ENCODE measurements at places on chromosomes 13 and 19. TPM values are rescaled to one million over a fixed set of nuclear protein-coding genes. Genes with fewer than 3 reads are reported as not detected.

The MED16 gene
- total RNA-seq = 15.6 TPM

The GPATCH1 gene
- 14.9 TPM for total RNA-seq

The CAMSAP3 gene
- total RNA-seq = 4.6 TPM

The SGCG gene
- not detected for total RNA-seq

The CNN2 gene
- 59.4 TPM for total RNA-seq

The ZNF787 gene
- total RNA-seq = 45.8 TPM

The NOVA2 gene
- 0.12 TPM for total RNA-seq

The ZNF493 gene
- total RNA-seq = not detected

The SMG9 gene
- total RNA-seq = 70.2 TPM

The USHBP1 gene
- total RNA-seq = not detected

The ZSCAN5A gene
- 9.4 TPM for total RNA-seq

The RGL3 gene
- total RNA-seq = 1.3 TPM

The RINL gene
- total RNA-seq = 2.6 TPM

The C3 gene
- 41.5 TPM for total RNA-seq

The KIRREL2 gene
- total RNA-seq = 0.50 TPM

The CEACAM8 gene
- not detected for total RNA-seq

The SBSN gene
- 3.7 TPM for total RNA-seq

The UPK1A gene
- 0.97 TPM for total RNA-seq

The CRX gene
- total RNA-seq = not detected

The CAPN12 gene
- total RNA-seq = 7.1 TPM

The PNMA8B gene
- not detected for total RNA-seq

The LILRA1 gene
- not detected for total RNA-seq

The ZNF44 gene
- total RNA-seq = 0.66 TPM

The GJA3 gene
- 0.91 TPM for total RNA-seq

The PHLDB3 gene
- total RNA-seq = 11.3 TPM

The GNG8 gene
- total RNA-seq = not detected

The ZNF878 gene
- total RNA-seq = not detected

The NLRP4 gene
- not detected for total RNA-seq

The TMEM161A gene
- 29.3 TPM for total RNA-seq

The SLITRK1 gene
- not detected for total RNA-seq

The IGFL4 gene
- 0.37 TPM for total RNA-seq

The ZNF699 gene
- 0.36 TPM for total RNA-seq

The LHB gene
- not detected for total RNA-seq

The NECTIN2 gene
- 76.8 TPM for total RNA-seq

The OR4F17 gene
- not detected for total RNA-seq

The ZIK1 gene
- total RNA-seq = not detected

The FXYD1 gene
- total RNA-seq = 0.47 TPM

The OR7A10 gene
- not detected for total RNA-seq

The MUC16 gene
- 0.08 TPM for total RNA-seq

The KDM4B gene
- 6.1 TPM for total RNA-seq

The CDX2 gene
- 1.5 TPM for total RNA-seq

The KIR3DL2 gene
- total RNA-seq = not detected

The ZNF534 gene
- not detected for total RNA-seq

The GPR18 gene
- total RNA-seq = not detected

The ZNF829 gene
- 0.49 TPM for total RNA-seq

The ZNF667 gene
- total RNA-seq = not detected

The KL gene
- 0.02 TPM for total RNA-seq
